Choroid plexus epithelial cell (primary cell): ENCODE measurements at places on chromosomes 12 and 14.

GRCh38 chr14:105944632-105945610 lies 418.5 kb downstream of the TMEM121 start:
- no peak for DNase-seq

DNA sequence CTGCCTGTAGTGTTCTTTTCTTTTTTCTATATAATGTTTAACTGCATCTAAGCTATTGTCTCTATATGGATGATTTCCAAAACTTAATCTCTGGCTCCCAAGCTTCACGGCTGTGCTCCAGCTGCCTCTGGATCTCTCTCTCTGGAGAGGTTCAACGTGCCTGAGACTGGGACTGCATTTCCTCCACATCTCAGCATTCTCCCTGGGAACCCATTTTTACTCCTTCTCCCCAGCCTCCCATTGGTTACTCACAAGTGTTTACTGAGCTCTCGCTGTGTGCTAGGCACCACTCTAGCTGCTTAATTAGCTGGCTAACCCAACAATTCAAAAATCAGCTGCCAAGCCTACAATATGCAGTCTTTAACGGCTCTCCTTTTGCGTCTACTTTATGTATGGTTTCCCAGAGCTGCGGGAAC lies 34.7 kb downstream of the FBXL14 start:
- no peak for DNase-seq

GRCh38 chr14:69043596-69044260 lies 64.6 kb upstream of the ACTN1 start:
- peak; percentile 80 for DNase-seq

DNA sequence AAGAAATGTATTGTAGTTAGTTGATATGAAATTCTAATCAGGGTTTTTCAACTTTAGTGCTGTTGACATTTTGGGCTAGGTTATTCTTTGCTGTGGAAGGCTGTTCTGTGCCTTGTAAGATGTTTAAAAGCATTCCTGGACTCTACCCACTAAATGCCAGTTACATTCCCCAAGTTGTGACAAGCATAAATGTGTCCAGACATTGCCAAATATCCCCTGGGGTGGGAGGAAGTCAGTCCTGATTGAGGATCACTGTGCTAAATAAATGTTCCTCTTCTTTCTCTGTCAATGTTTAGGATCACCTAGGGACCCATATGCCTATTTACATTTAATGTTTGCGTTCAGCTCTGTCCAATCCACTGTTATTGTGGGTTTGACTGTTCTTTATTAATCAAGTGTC lies 268.3 kb downstream of the TMTC2 start:
- no peak for DNase-seq

DNA sequence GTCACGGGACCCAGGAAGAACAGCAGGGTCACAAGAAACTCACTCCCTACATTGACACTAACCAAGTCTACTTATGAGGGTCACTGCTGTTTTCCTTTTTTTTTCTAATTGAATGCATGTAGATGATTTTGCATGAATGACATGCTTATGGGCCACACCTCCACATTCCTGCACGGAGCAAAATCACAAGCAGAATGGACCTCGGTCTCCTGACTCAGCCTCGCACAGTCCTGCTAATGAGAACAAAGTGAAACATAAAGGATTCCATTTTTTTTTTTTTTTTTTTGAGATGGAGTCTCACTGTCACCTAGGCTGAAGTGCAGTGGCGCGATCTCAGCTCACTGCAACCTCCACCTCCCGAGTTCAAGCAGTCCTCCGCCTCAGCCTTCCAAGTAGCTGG lies 12.3 kb downstream of the SCARB1 start:
- DNase-seq = no peak

- DNase-seq = peak; percentile 79
Observed at GRCh38 chr12:54596526-54596946, 8.1 kb upstream of the PPP1R1A start.

DNA sequence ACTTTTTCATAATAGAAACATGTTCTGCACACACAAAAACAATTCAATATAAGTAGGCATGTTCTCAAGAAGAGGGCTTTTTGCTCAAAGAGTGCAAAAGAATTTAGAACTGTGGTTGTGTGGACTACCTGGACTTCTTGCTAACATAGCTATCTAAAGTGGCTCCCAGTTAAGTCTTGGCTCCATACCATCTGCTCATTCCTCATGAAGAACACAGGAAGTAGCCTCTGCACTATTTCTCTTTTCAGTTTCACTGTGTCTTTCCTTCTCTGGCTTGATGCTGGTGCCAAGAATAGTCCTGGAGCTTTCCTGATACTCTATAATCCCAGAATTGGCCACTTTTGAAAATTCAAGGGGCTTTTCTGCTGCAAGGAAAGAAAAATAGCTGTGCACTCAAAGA lies 127.4 kb downstream of the CCER1 start:
- no peak for DNase-seq

- no peak for DNase-seq
Observed at GRCh38 chr14:73418227-73418626, 40.1 kb downstream of the NUMB start.

DNA sequence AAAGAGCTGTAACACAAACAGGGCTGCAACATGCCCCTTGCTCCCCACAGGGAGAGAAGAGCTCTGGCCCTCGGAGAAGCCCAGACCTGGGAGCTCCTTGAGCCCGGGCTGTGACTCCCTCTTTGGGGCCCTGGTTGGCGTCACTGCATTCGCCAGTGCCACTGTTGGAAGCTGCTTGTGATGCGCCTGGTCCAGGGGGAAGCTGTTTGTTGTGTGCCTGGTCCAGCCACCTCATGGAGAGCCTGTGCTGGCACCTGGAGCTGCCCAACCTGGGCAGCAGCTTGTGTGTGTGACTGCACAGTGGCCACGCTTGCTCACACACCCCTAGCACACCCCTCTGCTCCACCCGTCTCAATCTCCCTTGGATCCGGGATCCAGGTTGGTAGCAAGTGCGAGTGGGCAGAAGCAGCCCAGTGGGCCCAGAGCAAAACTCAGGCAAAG lies 49.5 kb downstream of the A2M start:
- DNase-seq = no peak

- no peak for DNase-seq
Observed at GRCh38 chr12:131163189-131163738, 209.6 kb downstream of the ADGRD1 start.

- no peak for DNase-seq
Observed at GRCh38 chr14:97298331-97298730, 501.1 kb downstream of the VRK1 start.

GRCh38 chr14:71166180-71166837 lies 259.1 kb downstream of the PCNX1 start:
- DNase-seq = peak; percentile 94

- DNase-seq = no peak
Observed at GRCh38 chr14:61870163-61870562, 107.9 kb downstream of the SNAPC1 start.

DNA sequence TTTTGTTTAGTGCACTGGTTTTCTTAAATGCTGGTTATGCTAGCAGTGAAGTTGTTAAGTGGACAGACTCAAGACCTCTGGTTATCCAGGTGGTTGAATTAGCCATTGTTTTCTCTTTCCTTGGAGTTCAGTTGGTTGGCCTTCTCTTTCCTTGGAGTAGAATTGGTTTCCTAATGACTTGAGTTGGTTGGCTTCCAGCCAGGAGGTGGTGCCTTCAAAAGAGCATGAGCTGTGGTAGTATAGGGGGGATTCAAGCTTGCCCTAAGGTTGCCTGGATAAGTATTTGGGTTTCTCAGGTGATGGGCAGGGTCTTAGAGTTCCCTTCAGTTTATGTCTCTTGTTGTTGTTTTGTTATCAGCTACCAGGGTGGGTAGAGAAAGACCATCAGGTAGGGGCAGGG lies 92.5 kb downstream of the ATP23 start:
- DNase-seq = no peak

DNA sequence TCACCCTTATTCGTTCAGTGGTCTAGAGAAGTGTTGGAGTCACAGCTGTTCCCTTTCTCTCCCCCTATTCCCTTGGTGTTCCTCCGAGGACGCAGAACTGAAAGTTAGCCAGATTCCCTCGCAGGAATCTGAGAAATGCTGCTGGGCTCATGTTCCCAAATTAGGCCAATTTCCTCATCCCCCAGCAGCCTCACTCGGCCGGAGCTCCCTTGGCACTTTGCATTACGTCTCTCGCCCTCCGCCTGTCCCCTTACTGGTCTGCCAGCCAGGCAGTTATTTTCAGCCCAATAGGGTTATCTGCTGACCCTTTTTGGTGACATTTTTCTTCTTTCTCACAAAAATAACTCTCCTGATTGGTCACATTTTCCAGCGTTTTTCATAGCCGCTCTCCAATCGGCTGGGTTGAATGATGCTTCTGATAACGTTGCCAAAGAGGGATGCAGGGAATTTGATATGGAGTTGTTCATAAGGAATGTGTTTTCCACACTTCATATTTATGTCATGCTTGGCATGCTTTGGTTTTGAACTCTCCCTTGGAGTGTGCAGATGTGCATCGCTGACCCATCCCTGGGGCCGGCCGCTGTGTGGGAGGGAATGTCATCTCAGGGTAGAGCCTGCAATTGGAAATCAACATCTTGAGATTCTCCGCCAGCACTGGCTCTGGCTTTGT lies 9.9 kb downstream of the IFT43 start:
- DNase-seq = no peak

GRCh38 chr14:68359837-68360552 lies 432.9 kb downstream of the ZFP36L1 start:
- peak; percentile 25 for DNase-seq

DNA sequence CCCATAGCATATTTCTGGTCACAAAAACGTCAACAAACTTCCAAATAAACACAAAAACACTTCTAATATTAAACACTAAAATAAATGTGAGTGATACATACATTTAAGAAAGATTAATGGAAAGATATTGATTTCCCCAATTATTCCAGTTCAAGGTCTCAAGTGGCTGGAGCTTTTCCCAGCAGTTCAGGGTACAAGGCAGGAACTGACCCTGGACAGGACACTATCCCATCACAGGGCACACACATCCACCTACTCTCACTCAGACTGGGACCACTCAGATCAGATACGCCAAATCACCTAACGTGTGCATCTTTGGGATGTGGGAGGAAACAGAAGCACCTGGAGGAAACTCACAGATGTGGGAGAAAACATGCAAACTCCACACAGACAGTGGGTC lies 50.4 kb downstream of the GCH1 start:
- DNase-seq = no peak

DNA sequence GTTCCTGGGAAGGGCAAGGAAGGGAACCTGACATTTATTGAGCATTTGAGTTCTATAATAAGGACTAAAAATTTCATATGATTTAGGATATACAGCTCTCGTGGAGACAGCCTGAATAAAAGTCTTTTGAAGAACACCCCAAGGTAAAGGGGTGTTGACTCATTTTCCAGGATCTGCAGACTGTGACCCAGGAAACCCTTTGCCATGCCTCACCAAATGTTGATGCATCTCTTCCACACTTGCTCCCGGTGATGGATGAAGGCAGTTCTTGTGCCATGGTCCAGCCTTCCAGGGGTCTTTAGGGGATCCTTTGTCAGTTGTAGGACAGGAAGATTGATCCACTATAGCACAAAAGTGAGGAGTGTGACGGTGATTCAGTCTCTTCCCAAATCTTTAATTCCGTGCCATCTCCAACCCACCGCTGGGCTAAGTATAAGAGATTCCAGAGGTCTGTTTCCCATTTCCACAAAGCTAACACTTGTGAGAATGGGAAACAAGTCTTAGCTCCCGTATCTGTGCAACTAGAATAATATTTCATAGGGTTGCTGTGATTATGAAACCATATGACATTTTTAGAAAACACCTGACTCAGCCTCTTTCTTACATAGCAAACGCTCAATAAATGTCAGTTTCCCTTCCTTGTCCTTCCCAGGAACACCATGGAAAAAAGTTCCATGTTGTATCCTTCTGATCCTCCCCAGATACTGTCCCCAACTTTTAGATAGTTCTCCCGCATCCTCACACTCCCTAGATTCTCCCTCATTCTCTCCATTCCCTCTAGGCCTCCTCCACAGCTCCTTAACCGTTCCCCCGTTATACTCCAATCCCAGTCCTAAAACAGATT lies 836 bp downstream of the AAAS start:
- peak; percentile 56 for DNase-seq

- no peak for DNase-seq
Observed at GRCh38 chr14:49160983-49161382, 425.2 kb downstream of the RPS29 start.

DNA sequence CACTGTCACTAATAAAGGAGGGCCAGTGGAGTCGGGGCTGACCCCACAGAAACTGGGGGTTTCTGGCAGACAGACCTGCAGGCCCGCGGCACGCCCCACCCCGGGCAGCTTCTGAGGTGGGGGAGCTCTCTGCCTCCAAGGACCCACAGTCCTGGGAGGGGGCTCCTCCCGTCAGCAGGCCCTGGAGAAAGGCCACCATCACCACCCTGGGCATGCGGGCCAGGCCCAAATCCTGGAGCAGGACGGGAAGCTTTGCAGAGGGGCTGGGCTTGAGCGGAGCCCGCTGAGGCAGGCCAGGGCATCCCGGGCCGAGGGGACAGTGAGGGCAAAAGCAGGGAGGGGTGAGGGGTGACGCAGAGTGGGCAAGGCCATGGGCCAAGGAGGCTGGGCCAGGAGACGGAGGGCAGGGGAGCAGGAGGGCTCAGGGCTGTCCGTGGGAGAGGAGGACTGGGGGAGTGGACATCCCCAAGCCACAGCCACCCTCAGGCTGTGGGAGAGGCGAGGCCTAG lies 11.1 kb upstream of the GPR132 start:
- DNase-seq = no peak

DNA sequence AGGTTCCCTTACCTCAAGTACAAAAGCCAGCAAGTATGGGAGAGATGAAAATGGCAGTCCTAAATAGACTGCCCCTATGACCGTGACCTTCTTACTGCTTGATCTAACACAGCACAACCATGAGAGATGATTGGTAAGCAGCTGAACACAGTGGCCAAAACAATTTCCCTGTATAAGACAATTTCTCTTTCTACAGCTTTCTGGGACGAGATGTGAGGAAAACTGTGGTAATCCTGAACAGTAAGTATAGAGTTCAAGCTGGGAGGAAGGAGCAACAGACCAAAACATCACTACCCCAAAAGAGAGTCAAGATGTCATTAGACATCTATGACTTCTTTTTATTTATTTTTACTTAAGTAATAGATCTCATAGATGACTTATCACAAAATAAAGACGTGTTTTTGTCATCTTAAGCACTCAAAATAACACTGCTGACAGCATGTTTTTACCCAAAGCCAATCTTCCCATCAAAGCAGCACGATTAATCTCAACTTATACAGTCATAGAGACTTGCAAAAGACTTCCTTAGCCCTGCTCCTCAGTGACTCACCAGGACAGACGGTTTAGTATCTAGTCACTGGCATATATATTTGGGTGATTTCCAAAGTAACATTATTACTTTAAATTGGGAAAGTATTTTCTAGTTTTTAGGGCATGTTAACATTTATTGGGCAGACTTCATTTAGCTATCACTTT lies 3.7 kb downstream of the TMEM52B start:
- peak; percentile 89 for DNase-seq
